Pulmonary artery endothelial cell (primary cell): ENCODE measurements at places on chromosomes 2 and 18. TPM values are rescaled to one million over a fixed set of nuclear protein-coding genes. Genes with fewer than 3 reads are reported as not detected.

The REG3G gene
- not detected in 2 replicates for total RNA-seq

The POTEC gene
- not detected in 2 replicates for total RNA-seq

The FIGN gene
- total RNA-seq, result 0.99 and 1.4 TPM in 2 replicates

The GNAL gene
- total RNA-seq, result 0.18 and 0.46 TPM in 2 replicates

The AMER3 gene
- total RNA-seq, result not detected in 2 replicates

The TMEM247 gene
- total RNA-seq, result not detected in 2 replicates

The FSHR gene
- total RNA-seq, result not detected in 2 replicates
